ENCODE measurements at places on chromosomes 16 and 17.

GRCh38 chr16:30740364-30741251 lies 7.6 kb upstream of the PHKG2 start:
- no peaks in the 10 kb centered on the region for H3K4me1 ChIP-seq
- no peak overlapping the region for H3K27ac ChIP-seq
- H3K4me3 ChIP-seq = no peak overlapping the region
- H3K27me3 ChIP-seq = no peaks in the 10 kb centered on the region

- H3K27me3 ChIP-seq = no peaks in the 10 kb centered on the region
- no peak overlapping the region for H3K4me3 ChIP-seq
- H3K36me3 ChIP-seq = no peaks in the 10 kb centered on the region
- no peak for DNase-seq
- no peaks in the 10 kb centered on the region for H3K4me1 ChIP-seq
Observed at GRCh38 chr16:64534180-64534780, 587.6 kb downstream of the CDH11 start.

- DNase-seq = no peak
- no peaks in the 10 kb centered on the region for H3K4me1 ChIP-seq
- no peak overlapping the region for H3K4me3 ChIP-seq
- H3K27me3 ChIP-seq = no peaks in the 10 kb centered on the region
Observed at GRCh38 chr16:68972720-68973119, 129.4 kb downstream of the TANGO6 start.

DNA sequence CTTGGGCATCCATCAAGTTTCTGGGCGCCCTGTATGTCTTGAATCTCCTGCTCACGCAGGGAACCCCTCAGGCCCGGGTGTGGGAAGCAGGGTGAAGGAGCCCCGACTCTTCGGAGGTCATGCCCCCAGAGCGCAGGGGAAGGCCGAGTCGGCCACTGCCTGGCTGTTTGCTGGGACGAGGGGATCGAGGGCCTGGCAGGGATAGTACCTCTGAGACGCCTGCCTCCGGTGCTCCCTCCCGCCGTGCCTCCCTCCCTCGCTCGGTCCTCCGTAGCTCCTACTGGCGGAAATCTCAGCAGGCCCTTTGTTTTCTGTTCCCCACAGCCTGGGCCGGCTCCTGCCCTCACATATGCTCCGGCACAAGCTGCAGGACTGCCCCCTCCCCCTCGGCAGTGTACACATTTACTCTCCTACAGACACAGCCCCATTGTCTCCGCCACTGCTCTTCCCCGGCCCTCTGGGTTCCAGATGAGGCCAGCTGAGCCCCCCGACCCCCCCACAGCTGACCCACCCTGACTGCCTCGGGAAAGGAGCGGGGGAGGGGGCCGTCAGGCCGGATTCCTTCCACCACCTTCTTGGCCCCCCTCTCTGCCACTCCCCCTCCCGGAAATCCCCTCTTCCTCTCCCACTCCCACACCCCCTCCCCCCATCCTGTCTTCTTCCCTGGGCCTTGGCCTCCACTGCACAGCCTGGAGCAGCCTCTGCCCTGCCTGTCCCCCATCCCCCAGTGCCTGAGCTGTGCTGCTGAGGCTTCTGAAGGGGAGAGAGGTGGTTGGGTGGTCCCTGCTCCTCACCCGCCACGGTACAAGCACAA lies 1.4 kb downstream of the TRAF4 start:
- DNase-seq = peak; percentile 63
- peaks cover 15% of the 10 kb centered on the region for H3K36me3 ChIP-seq
- peaks cover 68% of the 10 kb centered on the region for H3K4me1 ChIP-seq
- no peaks in the 10 kb centered on the region for H3K27me3 ChIP-seq

- no peak for DNase-seq
- no peak overlapping the region for H3K4me3 ChIP-seq
- H3K4me1 ChIP-seq = peaks cover 11% of the 10 kb centered on the region
- H3K27me3 ChIP-seq = no peaks in the 10 kb centered on the region
- H3K27ac ChIP-seq = peak overlapping the region; percentile 53
Observed at GRCh38 chr17:73566905-73567782, 77.1 kb downstream of the SDK2 start.

DNA sequence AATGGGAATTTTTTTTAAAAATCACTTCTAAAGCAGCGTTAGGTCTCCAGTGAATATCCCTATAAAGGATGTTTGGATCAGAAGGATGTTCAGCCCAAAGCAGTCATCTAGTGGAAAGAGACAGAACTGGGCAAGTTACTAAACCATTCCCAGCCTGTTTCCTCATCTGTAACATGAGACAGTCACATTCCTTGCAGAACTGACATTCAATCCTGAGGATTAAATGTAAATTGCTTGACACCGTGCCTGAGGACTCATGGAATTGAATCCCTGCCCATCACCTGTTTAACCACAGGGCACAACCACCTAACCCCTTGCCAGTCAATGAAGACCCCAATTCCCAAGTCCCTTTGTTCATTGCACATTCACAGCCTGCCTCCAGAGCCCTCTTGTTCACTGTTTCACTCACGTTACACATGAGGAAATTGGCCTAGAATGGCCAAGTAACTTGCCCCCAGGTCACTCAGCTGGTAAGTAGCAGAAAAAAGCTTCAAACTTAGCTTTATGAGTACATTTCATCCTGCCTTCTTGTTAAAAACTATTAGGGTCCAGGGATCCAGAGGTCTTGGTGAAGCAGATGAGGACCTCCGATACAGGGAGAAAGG lies 1.4 kb downstream of the CMTM2 start:
- H3K36me3 ChIP-seq = no peaks in the 10 kb centered on the region
- H3K27ac ChIP-seq = no peak overlapping the region
- DNase-seq = no peak
- peaks cover 12% of the 10 kb centered on the region for H3K4me1 ChIP-seq
- no peak overlapping the region for H3K4me3 ChIP-seq
- H3K27me3 ChIP-seq = peaks cover 14% of the 10 kb centered on the region

DNA sequence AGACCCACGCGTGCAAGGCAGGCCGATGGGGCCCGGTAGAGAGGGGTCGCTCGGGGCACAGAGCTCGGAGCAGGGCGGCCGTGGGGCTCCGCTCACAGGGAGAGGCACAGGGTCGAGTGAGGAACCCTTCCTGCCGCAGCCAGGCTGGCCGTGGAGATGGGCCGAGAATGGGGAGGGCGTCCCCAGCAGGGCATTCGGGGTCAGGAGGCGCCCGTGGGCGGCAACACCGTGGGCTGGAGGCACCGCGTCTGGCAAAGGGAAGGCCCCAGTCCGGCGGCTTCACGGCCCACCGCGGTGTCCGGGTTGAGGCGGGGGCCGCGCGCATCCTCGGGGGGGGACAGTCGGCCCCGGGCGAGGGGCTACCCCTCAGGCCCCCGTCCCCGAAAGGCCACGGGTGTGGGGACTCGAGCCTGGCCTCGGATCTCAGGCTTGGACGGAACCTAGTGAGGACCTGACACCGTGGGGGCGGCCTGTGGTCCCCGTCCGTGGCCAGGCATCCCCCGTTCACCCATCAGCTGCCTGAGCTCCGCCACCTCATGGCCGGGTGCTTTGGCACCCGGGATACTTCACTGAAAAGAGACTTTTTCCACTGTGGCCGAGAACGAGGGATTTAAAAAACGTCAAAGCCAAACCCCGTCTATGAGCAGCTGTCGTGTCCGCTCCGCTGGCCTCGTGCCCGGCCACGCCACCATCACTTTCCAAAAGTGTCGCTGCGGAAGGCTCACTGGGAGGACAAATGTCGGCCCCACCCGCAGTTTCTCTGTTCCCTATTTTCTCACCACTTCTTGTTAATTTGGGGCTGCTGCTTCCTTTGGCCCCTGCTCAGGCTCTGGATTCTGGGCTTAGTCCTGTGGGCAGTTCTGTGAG lies 73.6 kb downstream of the METRNL start:
- H3K27ac ChIP-seq = peak overlapping the region; percentile 37
- no peak for DNase-seq
- no peak overlapping the region for H3K4me3 ChIP-seq
- peaks cover 23% of the 10 kb centered on the region for H3K4me1 ChIP-seq
- no peaks in the 10 kb centered on the region for H3K27me3 ChIP-seq

GRCh38 chr16:67311607-67312488 lies 14.7 kb downstream of the KCTD19 start:
- no peaks in the 10 kb centered on the region for H3K4me1 ChIP-seq
- no peak overlapping the region for H3K27ac ChIP-seq
- no peak overlapping the region for H3K4me3 ChIP-seq
- no peaks in the 10 kb centered on the region for H3K36me3 ChIP-seq
- DNase-seq = peak; percentile 13

DNA sequence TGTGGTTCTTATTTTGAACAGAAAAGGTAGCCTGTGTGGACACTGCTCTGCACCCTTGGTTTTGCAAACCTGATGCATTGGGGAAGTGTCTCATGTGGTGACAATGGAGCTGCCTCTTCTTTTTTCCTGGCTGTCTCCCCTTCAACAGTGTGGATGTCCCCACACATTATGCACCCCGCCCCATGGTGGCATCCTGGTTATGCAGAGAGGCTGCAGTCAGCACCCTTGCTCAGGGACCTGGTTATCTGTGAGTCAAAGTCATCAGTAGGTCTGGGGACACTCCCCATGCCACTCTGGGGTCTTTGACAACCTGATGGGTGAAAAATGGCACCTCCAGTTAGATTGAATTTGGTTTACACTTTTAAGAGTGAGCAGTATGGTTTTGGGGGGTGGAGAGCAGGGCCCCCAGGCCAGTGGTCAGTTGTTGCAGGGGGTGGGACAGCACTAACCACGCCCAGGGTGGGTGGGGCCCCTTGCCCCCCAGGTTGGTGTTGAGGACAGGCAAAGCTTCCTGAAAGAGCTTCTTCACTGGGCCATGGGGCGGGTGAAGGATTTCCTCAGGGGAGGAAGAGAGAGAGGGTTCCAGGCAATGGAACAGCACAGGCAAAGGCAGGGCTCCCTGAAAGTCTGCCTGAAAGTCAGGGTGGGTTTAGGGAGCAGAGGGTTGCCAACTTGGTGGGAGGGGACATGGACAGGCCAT lies 24.6 kb upstream of the KCNJ12 start:
- no peaks in the 10 kb centered on the region for H3K36me3 ChIP-seq
- no peak overlapping the region for H3K27ac ChIP-seq
- DNase-seq = no peak

DNA sequence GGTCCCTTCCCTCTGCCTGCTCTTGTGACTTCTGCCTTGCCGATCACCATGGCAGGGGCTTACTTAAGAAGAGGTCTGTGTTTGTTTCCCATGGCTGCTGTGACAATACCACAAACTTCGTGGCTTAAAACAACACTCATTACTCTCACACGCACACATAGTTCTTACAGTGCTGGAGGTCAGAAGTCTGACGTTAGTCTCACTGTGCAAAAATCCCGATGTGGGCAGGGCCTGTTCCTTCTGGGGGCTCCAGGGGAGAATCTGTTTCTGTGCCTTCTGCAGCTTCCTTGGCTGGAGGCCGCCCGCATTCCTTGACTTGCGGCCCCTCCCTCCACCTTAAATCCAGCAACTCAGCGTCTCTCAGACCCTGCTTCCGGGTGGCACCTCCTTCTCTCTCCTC lies 249.2 kb upstream of the GSE1 start:
- no peaks in the 10 kb centered on the region for H3K27me3 ChIP-seq
- DNase-seq = no peak
- H3K4me1 ChIP-seq = no peaks in the 10 kb centered on the region
- no peak overlapping the region for H3K27ac ChIP-seq
- no peaks in the 10 kb centered on the region for H3K36me3 ChIP-seq
- H3K4me3 ChIP-seq = no peak overlapping the region

- peak overlapping the region; percentile 25 for H3K4me3 ChIP-seq
- H3K4me1 ChIP-seq = peaks cover 15% of the 10 kb centered on the region
- H3K27me3 ChIP-seq = peaks cover 8% of the 10 kb centered on the region
- H3K27ac ChIP-seq = no peak overlapping the region
Observed at GRCh38 chr16:15435216-15435864, 952 bp downstream of the BMERB1 start.

- H3K27ac ChIP-seq = no peak overlapping the region
- H3K27me3 ChIP-seq = no peaks in the 10 kb centered on the region
- no peak overlapping the region for H3K4me3 ChIP-seq
- DNase-seq = no peak
- H3K36me3 ChIP-seq = peaks cover 21% of the 10 kb centered on the region
- H3K4me1 ChIP-seq = no peaks in the 10 kb centered on the region
Observed at GRCh38 chr17:37025847-37026530, 77.2 kb downstream of the AATF start.

DNA sequence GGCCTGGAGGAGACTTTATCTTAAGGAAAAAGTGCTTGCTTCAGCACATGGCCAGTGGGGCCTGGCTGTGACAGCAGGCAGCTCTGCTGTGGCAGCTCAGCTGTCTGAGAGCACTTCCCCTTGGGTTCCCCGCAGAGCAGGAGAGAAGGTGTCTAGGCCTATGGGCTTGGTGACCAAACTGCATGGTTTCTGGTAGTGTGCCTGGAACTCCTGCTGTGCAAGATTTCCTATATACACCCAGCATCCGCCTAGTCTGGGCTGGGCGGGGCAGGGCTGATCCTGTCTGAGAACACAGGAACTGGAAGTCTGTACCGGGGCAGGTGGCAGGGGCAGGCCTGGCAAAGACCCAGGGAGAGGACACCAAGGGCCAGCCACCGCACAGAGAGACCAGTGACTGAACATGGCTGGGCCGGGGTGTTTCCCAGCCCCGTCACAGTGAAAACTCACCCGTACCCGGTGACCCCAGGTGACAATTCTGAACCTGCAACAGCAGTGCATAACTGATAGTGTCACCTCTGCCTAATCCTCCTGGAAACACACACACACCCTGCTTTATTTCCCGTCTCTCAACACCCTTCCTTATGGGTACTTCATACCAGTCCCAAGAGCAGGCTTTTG lies 39.3 kb downstream of the CHD9 start:
- peak; percentile 34 for DNase-seq
- H3K27ac ChIP-seq = peak overlapping the region; percentile 79
- H3K36me3 ChIP-seq = no peaks in the 10 kb centered on the region
- H3K4me1 ChIP-seq = peaks cover 69% of the 10 kb centered on the region

- H3K4me3 ChIP-seq = peak overlapping the region; percentile 22
- H3K27me3 ChIP-seq = no peaks in the 10 kb centered on the region
- H3K4me1 ChIP-seq = peaks cover 96% of the 10 kb centered on the region
- H3K27ac ChIP-seq = peak overlapping the region; percentile 75
- peak; percentile 66 for DNase-seq
Observed at GRCh38 chr17:47741109-47741792, 8.2 kb downstream of the TBX21 start.

DNA sequence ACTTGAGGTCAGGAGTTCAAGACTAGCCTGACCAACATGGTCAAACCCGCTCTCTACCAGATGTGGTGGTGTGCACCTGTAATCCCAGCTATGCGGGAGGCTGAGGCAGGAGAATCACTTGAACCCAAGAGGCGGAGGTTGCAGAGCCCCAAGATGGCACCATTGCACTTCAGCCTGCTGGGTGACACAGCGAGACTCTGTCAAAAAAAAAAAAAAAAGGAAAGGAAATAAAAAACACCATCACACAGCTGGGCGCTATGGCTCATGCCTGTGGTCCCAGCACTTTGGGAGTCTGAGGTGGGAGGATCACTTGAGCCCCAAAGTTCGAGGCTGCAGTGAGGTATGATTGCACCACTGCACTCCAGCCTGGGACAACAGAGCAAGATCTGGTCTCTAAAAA lies 13.3 kb upstream of the SBK1 start:
- no peaks in the 10 kb centered on the region for H3K27me3 ChIP-seq
- H3K27ac ChIP-seq = no peak overlapping the region
- peaks cover 31% of the 10 kb centered on the region for H3K4me1 ChIP-seq

DNA sequence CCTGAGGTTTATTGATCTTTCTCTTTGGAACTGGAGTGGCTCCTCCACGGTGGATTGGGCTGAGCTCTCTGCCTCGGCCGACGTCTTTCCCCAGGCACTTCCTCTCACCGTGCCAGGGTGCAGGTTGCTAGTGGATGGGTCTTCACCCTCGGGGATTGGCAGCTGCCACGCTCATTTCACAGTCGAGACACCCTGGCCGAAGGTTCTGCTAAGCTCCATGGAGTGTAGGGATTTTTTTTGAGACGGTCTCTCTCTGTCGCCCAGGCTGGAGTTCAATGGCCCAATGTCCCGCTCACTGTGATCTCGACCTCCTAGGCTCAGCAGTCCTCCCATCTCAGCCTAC lies 280.8 kb downstream of the SEC14L1 start:
- no peaks in the 10 kb centered on the region for H3K27me3 ChIP-seq
- H3K36me3 ChIP-seq = peaks cover 13% of the 10 kb centered on the region
- H3K4me1 ChIP-seq = peaks cover 74% of the 10 kb centered on the region
- DNase-seq = no peak
- H3K27ac ChIP-seq = peak overlapping the region; percentile 5
- H3K4me3 ChIP-seq = no peak overlapping the region
